ENCODE measurements at places on chromosomes 5 and 9.

DNA sequence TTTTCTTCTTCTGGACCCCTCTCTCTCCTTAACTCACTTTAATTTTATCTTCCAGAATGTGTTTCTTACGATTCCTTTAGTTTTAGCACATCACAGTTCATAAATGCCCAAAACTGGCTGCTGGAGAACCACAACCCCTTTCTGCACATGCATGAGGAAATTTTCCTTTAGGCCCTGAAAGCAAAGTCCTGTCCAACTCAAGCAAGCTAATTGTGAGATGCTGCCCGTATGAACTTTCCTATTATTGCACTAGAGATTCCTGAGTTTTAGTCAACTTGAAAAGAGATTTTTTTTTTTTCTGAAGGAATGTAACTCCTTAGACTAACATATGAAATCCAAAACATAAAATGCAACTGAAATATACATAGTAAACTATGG, 52.1 kb upstream of the DAB2 start:
- DNase-seq = no peak

DNA sequence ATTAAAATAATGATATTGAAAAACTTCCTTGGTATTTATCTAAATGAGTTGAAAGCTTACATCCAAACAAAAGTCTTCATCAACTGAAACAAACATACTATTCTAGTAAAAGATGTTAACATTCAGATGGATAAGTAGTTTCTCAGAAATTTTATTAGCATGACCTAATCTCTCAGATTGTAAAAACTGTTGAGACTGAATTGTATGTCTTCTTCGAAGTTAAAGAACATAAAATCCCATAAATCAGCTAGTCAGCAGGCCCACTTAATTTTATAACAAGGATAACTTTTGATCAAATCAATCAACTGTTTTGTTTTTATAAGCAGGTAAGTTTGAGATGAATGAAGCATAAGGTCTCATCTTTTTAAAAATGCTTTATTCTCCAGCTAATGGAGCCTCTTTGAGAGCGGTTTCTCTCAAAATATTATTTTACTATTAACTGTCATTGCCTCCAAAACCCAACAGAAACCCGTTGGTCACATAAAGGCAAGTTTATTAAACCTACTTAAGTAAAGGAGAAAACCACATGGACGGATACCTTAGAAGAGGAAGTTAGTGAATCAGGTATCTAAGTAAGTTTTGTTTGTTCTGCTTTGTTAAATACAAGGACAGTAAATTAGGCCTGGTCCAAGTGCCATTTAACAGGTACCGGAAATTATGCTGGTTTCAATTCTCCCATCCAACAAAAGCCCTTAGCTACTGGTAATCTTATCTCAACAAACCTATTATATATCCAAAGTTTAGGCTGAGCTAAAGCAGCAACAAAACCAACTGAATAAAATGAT, 457.0 kb downstream of the PDE4D start:
- DNase-seq = no peak

DNA sequence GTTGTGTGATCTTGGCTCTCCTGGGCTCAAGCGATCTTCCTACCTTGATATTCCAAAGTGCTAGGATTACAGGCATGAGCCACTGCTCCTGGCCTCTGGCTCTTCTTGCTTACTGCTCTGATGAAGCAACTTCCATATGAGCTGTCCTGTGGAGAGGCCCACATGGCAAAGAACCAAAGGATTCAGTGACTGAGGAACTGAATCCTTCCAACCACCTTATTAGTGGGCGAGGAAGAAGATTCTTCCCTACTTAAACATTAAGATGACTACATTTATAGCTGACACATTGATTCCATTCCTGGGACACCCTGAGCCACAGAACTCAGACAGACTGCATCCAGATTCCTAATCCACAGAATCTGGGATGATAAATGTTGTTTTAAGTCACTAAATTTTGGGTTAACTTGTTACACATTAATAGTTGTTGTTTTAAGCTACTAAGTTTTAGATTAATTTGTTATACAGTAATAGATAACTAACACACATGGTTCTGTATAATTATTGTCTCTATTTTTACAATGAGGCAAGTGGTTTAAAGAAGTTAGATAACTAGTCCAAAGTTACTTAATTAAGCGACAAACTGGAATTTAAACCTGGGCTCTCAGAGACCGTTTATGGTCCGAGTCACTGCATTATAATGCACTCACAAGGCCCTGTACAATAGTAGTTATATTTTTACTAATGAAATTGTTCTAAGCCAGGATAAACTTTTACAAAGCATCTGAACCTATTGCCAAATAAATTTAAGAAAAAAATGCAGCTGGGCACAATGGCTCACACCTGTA, 16.7 kb upstream of the SLCO4C1 start:
- no peak for DNase-seq

DNA sequence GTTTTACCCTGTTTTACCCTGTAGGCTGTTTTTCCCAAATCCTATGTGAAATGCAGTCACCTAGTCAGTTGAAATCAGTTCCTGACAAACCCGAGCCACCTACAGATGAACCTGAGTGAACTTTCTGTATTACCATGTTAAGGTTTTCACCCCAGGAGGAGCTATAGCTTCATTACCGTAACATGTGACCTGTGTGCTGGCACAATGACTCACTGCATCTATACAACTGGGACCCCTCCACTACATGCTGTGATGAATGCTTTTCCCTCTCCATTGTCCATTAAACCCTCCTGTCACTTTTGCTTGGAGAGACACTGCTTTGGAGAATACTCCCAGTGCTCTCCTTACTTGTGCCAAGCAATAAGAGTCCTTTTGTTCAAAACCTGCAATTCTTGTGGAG, 1974.8 kb downstream of the EFNA5 start:
- DNase-seq = no peak

DNA sequence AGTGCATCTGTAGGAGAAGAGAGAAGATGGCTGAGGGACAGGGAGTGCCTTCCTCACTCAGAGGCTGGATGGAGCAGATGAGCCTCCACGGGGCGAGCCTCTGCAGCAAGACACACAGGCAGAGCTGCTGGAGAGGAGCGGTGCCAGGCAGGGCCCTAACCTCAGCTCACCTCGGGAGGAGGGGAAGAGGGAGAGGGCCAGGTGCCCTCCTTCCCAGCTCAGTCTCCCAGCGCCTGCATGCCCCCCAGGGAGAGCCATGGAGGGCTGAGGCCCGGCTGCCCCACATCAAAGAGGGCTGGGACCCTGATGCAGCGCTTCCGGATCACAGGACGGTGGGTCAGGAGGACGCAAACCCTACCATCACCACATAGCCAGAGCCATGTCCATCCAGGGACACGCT, 13.6 kb upstream of the SPATA31E1 start:
- DNase-seq = no peak

Data from PC-9 (cell line).